Right lobe of liver (tissue), 6 donors: ENCODE measurements at places on chromosomes 16 and 17. TPM values are rescaled to one million over a fixed set of nuclear protein-coding genes. Genes with fewer than 3 reads are reported as not detected.

DNA sequence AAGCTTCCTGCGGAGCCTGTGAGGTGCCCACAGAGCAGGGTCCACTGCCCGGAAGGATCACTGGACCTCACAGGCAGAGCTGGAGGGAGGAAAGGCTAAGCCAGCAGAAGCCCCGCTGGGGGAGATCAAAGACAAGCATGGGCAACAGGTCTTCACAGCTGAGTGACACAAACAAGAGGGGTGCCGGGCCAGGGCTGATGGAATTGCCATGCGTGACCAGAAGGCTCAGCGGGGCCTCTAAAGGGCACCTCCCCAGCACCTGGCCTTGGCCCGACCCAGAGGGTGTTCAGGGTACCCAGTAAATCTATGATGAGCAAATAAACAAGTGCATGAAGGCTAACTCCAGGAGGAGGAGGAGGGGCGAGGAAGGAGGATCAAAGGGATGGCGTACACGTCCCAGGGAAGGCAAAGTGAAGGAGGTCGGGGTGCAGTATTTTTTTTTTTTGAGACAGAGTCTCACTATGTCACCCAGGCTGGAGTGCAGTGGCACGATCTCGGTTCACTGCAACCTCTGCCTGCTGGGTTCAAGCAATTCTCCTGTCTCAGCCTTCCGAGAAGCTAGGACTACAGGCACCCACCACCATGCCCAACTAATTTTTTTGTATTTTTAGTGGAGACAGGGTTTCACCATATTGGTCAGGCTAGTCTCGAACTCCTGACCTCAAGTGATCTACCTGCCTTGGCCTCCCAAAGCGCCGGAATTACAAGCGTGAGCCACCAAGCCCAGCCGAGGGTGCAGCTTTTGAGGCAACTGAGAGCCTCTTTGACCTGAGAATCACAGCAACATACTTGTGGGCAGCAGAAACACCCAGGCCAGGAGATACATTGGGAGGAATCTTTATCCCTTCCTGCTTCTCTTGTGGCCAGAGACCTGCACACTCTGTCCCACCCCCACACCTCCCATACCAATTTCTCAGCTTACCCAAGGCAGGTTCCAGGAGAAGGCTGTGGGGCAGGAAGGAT is 16.1 kb upstream of the EXOC7 start:
- H3K4me1 ChIP-seq, result no peaks in the 10 kb centered on the region
- no peak overlapping the region for H3K4me3 ChIP-seq
- no peaks in the 10 kb centered on the region for H3K36me3 ChIP-seq

DNA sequence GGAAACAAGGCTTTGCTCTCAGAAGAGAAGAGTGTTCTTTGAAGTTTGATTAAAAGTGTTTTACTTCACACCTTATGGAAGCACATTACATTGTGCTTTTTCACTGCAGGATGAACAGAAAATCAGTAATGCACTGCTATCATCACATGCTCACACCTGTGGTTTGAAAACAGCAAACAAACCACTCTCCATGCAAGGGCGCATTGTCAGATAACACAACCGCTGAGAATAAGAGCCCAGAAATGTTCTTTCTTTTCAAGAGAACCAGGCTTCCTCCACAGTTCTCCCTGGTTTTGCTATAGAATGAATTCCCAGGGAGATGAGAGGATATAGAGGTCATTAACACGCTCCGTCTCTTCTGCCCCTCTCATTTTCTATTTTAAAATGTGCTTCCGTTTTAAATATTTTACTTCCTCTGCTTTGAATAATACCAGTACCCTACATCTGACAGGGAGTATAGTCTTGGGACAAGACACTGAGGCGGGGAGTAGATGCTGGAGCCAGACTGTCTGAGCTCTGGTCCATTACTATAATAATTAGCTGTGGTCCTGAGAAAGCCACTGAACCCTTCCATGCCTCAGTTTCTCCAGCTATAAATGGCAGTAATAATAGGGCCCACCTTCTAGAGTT is 71.6 kb downstream of the CDK5R1 start:
- no peak overlapping the region for H3K27ac ChIP-seq
- no peaks in the 10 kb centered on the region for H3K27me3 ChIP-seq
- no peaks in the 10 kb centered on the region for H3K36me3 ChIP-seq
- no peak overlapping the region for H3K4me3 ChIP-seq
- H3K4me1 ChIP-seq, result no peaks in the 10 kb centered on the region

GRCh38 chr16:84115919-84116719 is 623 bp downstream of the MBTPS1 start:
- peak; percentile 64 for DNase-seq
- peak overlapping the region; percentile 82 for H3K27ac ChIP-seq
- no peaks in the 10 kb centered on the region for H3K27me3 ChIP-seq
- peak overlapping the region; percentile 96 for H3K4me3 ChIP-seq
- H3K36me3 ChIP-seq, result no peaks in the 10 kb centered on the region
- no peaks in the 10 kb centered on the region for H3K4me1 ChIP-seq

DNA sequence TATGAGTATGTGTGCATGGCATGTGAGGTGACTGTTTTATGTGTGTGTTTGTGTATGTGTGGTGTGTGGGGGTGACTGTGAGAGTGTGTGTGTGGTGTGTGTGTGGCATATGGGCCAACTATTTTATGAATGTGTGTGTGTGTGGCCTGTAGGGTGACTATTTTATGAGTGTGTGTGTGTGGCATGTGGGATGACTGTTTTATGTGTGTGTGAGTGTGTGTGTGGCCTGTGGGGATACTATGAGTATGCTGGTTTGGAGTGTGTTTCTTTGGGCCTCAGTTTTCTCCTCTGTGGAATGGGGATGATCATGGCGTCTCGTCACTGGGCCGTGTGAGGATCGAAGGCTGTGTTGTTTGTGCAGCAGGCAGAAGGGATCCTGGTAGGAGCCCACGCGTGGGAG is 152.1 kb upstream of the PLCG2 start:
- no peaks in the 10 kb centered on the region for H3K27me3 ChIP-seq
- H3K27ac ChIP-seq, result no peak overlapping the region

TBC1D3K gene
- total RNA-seq, result not detected

RMI2 gene
- 1.3 TPM for total RNA-seq

C1QTNF8 gene
- total RNA-seq, result not detected
